Stimulated activated CD8-positive, alpha-beta memory T cell treated with anti-CD3 and anti-CD28 coated beads, Interleukin-4, amount 100 ng/mL, for 1 hour (primary cell): ENCODE measurements at places on chromosomes 5 and 9.

DNA sequence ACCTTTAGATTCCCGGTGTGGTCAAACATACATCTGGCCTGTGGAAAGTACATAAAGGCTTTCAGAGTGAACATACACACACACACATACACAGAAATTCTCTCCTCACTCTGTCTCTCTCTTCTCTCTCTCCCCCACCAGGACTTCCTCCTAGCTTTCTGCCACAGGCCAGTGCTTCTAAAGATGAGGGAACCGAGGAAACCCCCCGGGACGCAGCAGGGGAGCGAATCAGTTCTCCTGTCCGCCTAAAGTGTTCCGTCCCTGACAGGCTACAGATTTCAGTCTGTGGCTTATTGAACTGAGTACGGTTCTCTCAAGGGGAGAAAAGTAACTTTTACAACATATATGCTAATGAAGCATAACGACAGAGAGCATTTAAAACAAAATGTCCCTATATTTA lies 75.8 kb downstream of the MED27 start:
- no peak for DNase-seq

DNA sequence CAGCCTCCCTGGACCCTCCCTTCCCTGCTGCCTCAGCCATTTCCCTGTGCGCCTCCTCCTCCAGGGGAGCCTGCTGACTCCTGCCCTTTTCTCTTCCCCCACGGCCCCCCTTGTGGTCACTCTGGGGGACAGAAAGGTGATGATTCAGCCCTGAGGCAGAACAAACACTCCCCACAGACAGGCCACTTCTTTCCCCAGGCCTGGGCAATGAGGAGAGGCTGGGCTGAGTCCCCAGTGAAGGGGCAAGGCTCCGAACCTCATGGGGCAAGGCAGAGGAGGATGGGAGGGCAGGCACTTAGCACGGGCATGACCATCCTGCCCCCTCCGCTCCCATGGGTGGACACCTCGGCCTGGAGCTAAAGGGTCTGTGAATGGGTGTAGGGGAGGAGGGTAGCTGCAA lies 21.0 kb downstream of the CSF1R start:
- no peak for DNase-seq

DNA sequence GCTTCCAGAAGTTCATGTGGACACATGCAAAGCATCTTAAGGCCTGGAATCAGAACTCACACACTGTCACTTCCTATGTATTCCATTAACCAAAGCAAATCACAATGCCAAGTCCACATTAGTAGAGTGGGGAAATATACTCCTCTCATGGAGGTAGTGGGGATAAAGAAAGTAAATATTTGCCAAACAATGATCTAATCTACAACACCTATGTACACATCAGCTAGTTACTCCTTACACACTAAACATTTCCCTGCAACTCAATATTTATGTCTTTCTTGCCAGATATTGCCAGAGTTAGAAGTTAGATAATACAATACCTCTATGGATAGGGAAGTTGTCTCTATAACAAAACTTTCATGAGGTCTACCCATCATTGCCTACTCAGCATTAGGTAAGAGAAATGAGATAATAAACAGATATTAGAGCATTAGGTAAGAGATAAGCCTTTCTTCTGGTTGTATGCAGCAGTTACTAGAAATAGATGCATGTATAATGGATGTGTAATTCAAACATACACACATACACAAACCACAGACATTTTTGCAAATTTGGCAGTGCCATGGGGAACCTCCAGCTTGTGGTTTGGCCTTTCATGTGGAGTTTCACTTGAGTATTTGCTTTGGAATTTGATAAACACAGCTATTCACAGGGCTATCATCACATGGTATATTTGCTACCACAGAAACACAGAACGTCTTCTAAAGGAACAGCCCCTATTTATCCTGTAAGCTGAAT lies 196.5 kb downstream of the TLE1 start:
- DNase-seq = no peak

DNA sequence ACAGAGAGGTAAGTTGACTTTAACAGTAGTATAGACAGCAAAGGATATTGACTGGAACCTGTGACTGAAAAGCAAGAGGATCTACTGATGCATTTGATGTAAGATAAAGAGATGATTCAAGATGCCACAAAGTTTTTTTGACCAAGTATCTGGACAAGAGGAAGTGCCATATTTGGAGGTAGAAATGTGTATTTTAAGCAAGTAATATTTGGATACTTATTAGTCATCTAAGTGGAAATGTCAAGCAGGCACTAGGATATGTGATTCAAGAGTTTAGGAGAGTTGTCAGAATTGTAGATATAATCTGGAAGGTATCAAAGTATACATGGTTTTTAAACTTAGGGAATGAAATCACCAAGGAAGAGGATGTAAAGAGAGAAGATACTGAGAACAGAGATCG lies 686.1 kb upstream of the CHD1 start:
- no peak for DNase-seq

- DNase-seq = no peak
These were observed 243.8 kb downstream of the BNC2 start for GRCh38 chr9:16626577-16627130.

DNA sequence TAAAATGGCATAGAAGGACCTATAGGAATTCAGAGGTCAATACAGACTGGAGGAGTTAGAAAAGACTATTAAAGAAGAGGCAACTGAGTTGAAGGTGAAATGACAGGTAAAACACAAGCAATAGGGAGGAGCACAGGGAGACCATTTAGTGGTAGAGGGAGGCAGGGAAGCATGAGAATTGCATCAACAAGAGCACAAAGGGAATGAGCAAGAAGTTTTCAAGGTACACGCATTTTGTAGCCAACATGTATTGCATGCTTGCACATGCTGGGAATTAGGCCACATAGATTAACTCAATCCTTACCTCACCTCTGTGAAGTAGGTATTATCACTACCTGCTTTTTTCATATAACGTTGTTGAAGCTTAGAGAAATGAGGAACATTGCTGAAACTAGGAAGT lies 42.3 kb downstream of the PLPP1 start:
- no peak for DNase-seq

DNA sequence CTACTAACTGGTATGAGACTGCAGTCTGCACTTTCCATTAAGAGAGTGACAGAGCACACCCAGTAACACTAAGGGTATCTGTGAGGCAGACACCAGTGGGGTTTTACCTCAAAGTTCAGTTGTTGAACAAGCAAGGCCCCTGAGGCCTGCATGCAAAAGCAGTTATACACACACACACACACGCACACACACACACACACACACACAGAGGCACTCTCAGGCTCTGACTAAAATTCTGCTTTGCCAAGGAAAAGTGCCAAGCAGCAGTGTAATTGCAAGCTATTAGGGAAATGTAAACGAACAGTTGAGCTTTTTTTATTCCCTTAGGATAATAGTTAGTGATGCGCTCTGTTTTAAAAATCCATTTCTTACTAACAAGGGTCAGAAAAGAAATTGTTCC lies 377.1 kb downstream of the SPOCK1 start:
- no peak for DNase-seq

GRCh38 chr5:155943516-155944407 lies 383.2 kb upstream of the SGCD start:
- DNase-seq = peak; percentile 2

GRCh38 chr5:56161439-56161823 lies 71.7 kb downstream of the ANKRD55 start:
- no peak for DNase-seq

- peak; percentile 92 for DNase-seq
These were observed 831 bp upstream of the SEC16A start for GRCh38 chr9:136483589-136484152.

GRCh38 chr5:132202711-132203463 lies 24.8 kb downstream of the P4HA2 start:
- DNase-seq = no peak

- no peak for DNase-seq
These were observed 8.6 kb downstream of the TEK start for GRCh38 chr9:27117489-27118135.

- no peak for DNase-seq
These were observed 84.8 kb downstream of the PDE6A start for GRCh38 chr5:149859746-149860145.

DNA sequence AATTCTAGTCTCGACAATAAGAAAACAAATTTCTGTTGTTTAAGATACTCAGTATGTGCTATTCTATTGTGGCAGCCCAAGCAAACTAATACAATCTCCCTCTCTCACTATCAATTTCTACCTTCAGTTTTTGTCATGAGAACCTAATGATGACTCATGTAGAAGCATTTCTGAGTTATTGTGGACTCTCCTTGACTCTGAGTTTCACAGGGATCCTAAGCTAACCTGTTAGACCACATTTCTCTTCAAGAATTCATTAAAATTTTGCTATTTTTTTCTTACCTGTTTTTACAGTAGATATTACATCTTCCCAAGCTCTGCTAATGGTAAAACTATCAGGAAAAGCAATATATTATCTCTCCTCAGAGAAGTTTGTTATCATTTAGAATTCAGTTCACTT lies 599.1 kb upstream of the TYRP1 start:
- no peak for DNase-seq

DNA sequence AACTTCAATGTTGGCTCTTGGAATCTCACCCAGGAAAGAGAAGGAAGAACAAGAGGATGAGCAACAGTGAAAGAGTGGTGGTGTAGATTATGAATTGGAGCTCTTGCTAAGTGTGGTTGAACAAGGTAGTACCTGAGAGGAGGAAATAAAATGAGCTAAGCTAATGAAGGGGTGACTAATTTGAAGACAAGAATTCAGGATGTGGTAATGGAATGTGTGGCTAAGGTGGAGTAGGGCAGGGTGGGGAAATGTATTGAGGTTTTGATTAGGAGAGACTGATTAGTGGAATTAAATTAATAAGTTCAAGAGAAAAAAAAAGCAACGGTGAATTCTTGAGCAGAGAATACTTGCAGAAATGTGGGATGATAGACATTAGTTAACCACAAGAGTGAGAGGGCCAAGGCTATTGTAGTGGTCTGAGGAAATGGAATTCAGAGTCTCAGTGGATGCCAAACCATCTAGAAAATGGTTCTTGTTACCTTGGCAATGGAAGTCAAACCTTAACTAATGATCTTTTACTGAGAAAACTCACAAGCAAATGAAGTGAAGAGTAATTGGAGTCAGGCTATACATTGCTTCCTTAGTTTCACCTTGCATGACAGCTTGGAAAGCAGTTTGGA lies 648.3 kb upstream of the ZNF608 start:
- no peak for DNase-seq

DNA sequence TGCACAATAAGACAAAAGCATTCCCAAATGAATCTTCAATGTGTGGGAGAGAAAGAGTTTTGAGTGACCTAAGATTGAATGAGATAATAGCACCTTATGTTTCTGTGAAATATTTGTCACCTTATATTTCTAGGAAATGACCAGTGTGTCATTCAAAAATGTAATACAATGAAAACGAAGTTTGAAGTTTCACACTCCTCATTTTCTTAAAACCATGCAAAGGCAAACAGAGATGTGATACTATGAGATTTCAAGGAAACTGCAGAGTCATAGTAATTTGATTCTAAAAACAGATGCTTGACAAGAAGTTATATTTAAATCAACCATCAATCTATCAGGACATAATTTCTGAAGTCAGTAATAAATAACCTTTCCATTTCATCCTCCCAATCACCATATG lies 13.6 kb upstream of the ABCA1 start:
- no peak for DNase-seq

DNA sequence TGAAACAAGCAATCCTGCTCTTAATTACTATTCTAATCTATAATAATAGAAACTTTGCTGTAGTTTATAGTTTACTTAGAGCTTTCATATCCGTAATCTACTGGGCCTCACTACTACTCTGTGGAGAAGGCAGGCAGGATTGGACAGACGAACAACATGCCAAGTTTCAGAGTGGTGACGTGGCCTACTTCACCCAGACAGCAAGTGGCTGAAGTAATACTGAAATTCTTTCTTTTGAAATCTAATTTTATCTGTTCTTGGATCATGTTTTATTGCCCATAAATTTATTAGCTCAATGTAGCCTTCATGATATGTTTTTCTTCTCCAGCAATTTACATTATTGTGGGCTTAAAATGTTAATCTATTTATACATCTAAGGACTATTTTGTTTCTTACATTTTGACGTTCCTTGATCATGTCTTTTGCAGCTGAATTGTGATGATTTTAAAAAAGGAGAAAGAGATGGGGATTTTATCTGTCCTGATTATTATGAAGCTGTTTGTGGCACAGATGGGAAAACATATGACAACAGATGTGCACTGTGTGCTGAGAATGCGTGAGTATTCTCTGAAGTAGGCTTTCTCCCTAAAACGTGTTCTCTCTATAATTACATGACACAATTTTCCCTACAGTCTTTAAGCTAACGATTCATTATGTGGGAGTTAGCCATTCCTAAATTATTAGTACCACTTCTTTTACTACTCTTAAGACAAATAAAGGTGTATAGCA lies 22.4 kb downstream of the SPINK5 start:
- DNase-seq = no peak

GRCh38 chr5:74352256-74352655 lies 288.3 kb downstream of the ENC1 start:
- no peak for DNase-seq

GRCh38 chr5:67047160-67047559 lies 149.4 kb downstream of the CD180 start:
- no peak for DNase-seq

GRCh38 chr5:606061-606460 lies 6.1 kb upstream of the CEP72 start:
- no peak for DNase-seq

DNA sequence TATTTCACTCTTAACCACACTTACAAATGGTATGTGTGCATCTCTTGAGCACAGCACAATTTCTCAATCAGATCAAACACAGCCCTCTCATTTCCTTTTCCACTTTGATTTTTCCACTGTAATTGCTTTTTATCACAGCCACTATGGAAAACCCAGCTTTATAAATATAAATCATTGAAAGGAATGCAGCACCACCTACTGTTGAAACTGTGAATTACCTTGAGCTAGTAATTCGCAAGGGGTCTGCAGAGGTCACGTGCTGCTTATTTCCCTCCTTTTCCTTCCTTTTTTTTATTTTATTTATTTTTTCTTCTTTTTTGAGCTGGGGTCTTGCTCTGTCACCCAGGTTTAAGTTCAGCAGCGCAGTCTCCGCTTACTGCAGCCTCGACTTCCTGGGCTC lies 76.9 kb downstream of the CDH6 start:
- no peak for DNase-seq

DNA sequence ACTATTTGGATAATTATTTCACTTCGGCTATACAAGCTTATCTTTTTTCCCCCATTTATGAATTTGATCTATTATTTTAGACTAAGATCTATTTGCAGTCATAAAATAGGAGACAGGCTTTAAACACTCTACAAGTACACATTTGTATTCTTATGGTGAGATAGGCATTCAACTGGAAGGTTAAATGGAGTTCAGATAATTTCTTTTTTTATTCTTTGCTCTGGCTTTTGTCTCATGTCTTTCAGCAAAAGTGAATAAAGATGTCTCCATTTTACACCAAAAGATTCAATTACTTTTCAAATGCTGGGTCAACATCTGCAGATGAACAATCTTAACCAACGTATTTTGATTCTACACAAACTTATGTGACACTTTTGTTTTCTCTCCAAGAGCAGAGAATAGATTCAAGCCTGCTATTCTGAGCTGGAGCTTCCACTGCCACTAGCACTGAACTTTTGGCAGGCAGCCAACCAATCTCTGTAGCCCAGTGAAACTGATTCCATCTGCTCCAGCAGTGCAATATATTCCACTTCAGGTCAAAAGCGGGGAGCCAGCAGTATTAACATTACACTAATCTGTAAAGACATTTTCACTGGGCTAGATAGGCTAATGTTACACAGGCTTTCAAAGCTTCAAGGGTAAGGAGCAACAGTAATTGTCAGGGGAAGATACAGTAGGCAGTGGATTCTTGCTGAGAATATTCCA lies 452.0 kb upstream of the ZNF608 start:
- DNase-seq = no peak
